OCI-M1 (cell line): ENCODE measurements at places on chromosomes 2 and 18.

DNA sequence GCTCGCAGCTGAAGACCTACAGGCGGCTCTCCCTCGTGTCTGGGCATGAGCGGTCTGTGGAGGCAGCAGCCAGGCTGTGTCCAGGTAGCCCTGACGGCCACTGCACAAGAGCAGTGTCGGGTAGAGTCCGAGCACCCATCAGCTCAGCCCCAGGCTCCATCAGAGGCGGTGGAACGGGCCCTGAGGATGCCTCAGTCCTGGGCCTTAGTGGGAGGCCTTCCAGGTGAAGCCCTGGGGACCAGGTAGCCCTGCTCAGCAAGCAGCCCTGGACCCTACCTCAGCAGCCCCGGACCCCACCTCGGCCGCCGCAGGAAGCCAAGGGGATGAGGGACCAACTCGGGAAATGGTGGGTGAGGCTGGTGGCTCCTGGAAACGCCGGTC, 21.3 kb upstream of the KLF11 start:
- no peak for DNase-seq

GRCh38 chr18:47756364-47757016, 174.0 kb downstream of the SMAD2 start:
- peak; percentile 68 for DNase-seq

GRCh38 chr2:36277146-36277808, 78.3 kb upstream of the CRIM1 start:
- peak; percentile 6 for DNase-seq

- DNase-seq: no peak
These were observed 506.1 kb upstream of the FAM98A start for GRCh38 chr2:34105006-34105767.

DNA sequence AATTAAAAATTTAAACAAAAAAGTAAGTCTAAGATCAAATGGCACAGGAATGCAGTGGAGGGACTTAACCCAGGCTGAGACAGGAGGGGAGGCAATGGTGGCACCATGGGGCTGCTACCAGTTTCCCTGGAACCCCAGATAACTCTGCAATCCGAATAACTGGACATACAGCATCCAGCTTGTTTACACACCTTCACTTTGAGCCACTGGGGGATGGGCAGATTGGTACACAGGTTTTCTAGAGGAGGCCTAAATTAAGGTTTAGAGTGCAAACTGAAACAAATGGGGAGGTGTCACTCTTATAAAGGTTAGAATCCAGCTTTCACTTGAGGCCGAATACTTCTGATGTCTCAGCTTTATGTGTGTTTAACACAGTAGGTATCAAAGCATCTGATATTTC, 189.3 kb upstream of the FN1 start:
- no peak for DNase-seq

GRCh38 chr2:241542278-241542605, 16.3 kb upstream of the BOK start:
- no peak for DNase-seq

GRCh38 chr2:98775146-98775986, 44.4 kb upstream of the MGAT4A start:
- DNase-seq: no peak

GRCh38 chr2:65595630-65596029, 163.2 kb upstream of the SPRED2 start:
- DNase-seq: no peak

GRCh38 chr2:175742367-175742766, 259.7 kb downstream of the LNPK start:
- DNase-seq: peak; percentile 20
